ENCODE measurements at places on chromosomes 2 and 18. TPM values are rescaled to one million over a fixed set of nuclear protein-coding genes. Genes with fewer than 3 reads are reported as not detected.

DNA sequence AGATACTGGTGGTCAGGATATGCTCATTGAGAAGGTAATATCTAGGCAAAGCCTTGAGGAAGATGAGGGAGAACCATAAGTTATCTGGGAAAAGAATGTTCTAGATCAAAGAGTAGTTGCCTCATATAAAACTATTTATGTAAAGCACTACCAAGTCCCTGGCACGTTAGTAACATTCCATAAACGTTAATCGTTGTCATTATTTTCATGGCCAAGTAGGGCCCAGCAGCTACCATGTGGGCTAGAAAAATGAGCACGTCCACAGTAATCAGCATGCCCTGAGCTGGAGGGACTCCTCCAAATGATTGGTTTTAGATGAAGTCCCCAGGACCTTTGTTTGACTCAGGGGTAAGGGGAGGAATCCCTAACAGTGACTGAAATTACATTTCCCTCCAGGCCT, 32.7 kb upstream of the AFTPH start:
- ATAC-seq = no peak

- ATAC-seq = no peak
These were observed 320.6 kb upstream of the RAB12 start for GRCh38 chr18:8288472-8289195.

DNA sequence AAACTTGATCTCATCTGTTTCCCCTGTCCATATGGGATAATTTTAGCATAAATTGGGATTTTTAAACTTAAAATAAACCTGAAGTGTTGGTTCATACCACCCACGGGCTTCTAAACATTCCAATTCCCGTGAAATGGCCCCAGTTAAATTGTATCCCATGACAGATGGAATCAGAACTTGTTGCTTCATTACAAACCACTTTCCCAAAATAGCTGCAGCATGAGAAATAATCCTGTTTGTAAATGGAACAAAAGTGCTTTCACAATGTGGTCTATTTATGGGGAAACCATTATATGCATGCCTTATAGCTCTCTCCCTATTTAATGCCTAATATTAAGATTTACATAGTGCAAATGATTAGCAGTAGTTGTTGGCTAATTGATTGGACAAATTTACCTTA, 15.9 kb downstream of the SCG2 start:
- no peak for ATAC-seq

CHRND gene
- not detected for total RNA-seq

GRCh38 chr2:42913280-42913878, 121.0 kb upstream of the HAAO start:
- ATAC-seq = no peak

SPHKAP gene
- total RNA-seq = 0.16 TPM

- no peak for ATAC-seq
These were observed 121.1 kb upstream of the KLHL14 start for GRCh38 chr18:32893915-32894314.

DNA sequence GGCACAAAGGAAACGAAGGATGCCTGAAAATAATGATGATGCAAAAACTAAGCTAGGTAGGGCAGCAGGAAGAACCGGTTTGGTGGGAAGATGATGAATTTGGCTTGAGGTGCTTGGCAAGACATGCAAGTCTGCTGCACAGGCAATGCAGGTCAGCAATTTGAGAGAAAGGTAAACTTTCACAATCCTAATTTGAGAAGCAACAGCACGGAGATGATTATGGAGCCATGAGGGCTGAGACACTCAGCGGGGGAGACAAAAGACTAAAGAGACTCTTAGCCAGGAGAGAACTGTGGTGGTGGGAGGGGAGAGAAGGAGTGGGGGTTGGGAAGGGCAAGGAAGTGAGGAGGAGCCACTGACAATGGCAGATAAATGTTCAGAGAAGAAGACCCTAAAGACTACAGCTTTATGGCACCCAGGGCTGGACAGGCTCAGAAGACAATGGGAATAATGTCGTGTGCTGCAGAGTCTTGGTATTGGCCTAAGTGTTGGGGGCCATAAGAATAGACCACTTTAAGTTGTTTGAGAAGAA, 19.4 kb upstream of the RNF149 start:
- ATAC-seq = no peak
